ENCODE measurements at places on chromosomes 2 and 18. TPM values are rescaled to one million over a fixed set of nuclear protein-coding genes. Genes with fewer than 3 reads are reported as not detected.

CYRIA gene
- 18.0 TPM for total RNA-seq

L3MBTL4 gene
- total RNA-seq: 14.8 TPM

RAB31 gene
- total RNA-seq: 79.3 TPM

TNFAIP6 gene
- total RNA-seq: 3.4 TPM

AMER3 gene
- total RNA-seq: not detected

MSTN gene
- total RNA-seq: not detected

KLHL30 gene
- total RNA-seq: 0.28 TPM

VAMP8 gene
- total RNA-seq: 43.6 TPM

GPR39 gene
- total RNA-seq: not detected

DSEL gene
- 22.4 TPM for total RNA-seq

SERPINB4 gene
- total RNA-seq: not detected

ABCB11 gene
- 0.24 TPM for total RNA-seq

SNED1 gene
- 18.0 TPM for total RNA-seq

SERPINB10 gene
- total RNA-seq: 1.7 TPM

KLHL14 gene
- total RNA-seq: 0.79 TPM

FEV gene
- total RNA-seq: not detected

VWC2L gene
- total RNA-seq: not detected

SERPINB12 gene
- total RNA-seq: not detected

CNGA3 gene
- total RNA-seq: 0.25 TPM

ATP5F1A gene
- 393 TPM for total RNA-seq

C18orf54 gene
- total RNA-seq: 0.96 TPM

SFTPB gene
- total RNA-seq: not detected

CIDEA gene
- 500 TPM for total RNA-seq

SETBP1 gene
- 34.2 TPM for total RNA-seq

MOGAT1 gene
- 0.95 TPM for total RNA-seq

CAPN10 gene
- total RNA-seq: 22.5 TPM

CDKL4 gene
- 0.65 TPM for total RNA-seq

ERFE gene
- 1.1 TPM for total RNA-seq

PKDCC gene
- total RNA-seq: 307 TPM

BOLL gene
- not detected for total RNA-seq

SLC23A3 gene
- 1.3 TPM for total RNA-seq

ABCG8 gene
- 0.16 TPM for total RNA-seq

VIT gene
- total RNA-seq: 36.4 TPM

SGPP2 gene
- total RNA-seq: 9.8 TPM

APLF gene
- 10.6 TPM for total RNA-seq

ALPG gene
- not detected for total RNA-seq

DNAJC27 gene
- 7.2 TPM for total RNA-seq

SLC4A3 gene
- 5.2 TPM for total RNA-seq

KIF5C gene
- total RNA-seq: 2.3 TPM

ANKRD53 gene
- 6.2 TPM for total RNA-seq

REEP1 gene
- total RNA-seq: 15.4 TPM

ALPP gene
- not detected for total RNA-seq

TMEM247 gene
- total RNA-seq: not detected

PROC gene
- not detected for total RNA-seq

NAT8 gene
- total RNA-seq: not detected

TUBA3E gene
- not detected for total RNA-seq

CD8A gene
- 1.4 TPM for total RNA-seq

MERTK gene
- 56.1 TPM for total RNA-seq

RASGRP3 gene
- total RNA-seq: 31.4 TPM

TNS1 gene
- total RNA-seq: 398 TPM

CHAC2 gene
- total RNA-seq: 7.2 TPM

CHRNG gene
- not detected for total RNA-seq

DOK6 gene
- total RNA-seq: 2.0 TPM

ANO7 gene
- total RNA-seq: not detected

ZNF407 gene
- total RNA-seq: 14.1 TPM

AKAIN1 gene
- not detected for total RNA-seq

All from omental fat pad (tissue), 4 donors.